Cerebellum (tissue), 4 donors: ENCODE measurements at places on chromosomes 11 and 22. TPM values are rescaled to one million over a fixed set of nuclear protein-coding genes. Genes with fewer than 3 reads are reported as not detected.

- DNase-seq = no peak
These were observed 6.3 kb downstream of the MMP3 start for GRCh38 chr11:102837156-102837555.

GRCh38 chr11:131734871-131735270 lies 364.5 kb downstream of the NTM start:
- no peak for DNase-seq

GRCh38 chr11:77561257-77561656 lies 28.5 kb upstream of the AQP11 start:
- DNase-seq = no peak

GRCh38 chr11:66859686-66860448 lies 3.0 kb downstream of the LRFN4 start:
- DNase-seq = no peak

- DNase-seq = no peak
These were observed 16.5 kb downstream of the SGSM1 start for GRCh38 chr22:24822471-24822870.

GRCh38 chr11:14542324-14542723 lies 22.1 kb upstream of the PSMA1 start:
- no peak for DNase-seq

- peak; percentile 38 for DNase-seq
These were observed 3.9 kb downstream of the FDX1 start for GRCh38 chr11:110433393-110434333.

DNA sequence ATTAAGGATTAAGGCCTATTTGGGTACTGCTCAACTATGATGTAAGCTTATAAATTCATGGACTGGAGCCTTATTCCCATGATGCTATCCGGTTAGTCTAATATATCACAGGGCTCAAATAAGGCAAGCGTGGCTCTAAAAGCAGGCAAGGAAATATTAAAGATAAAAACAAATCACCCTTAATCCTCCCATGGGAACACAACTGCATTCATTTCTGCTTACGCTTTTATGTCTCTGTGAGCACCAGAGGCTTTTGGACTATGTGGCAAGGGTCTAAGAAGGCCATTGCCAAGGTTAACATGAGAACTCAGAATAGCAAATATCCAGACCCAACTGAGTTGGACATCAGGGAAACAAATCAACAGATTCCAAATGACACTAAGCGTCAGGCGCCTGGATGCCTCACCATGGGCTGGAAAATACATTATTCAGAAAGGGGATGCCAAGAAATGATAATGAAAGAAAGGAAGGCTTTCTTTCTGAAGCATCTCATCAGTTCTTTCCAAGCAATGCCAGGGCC lies 138.1 kb downstream of the SLC1A2 start:
- no peak for DNase-seq

DNA sequence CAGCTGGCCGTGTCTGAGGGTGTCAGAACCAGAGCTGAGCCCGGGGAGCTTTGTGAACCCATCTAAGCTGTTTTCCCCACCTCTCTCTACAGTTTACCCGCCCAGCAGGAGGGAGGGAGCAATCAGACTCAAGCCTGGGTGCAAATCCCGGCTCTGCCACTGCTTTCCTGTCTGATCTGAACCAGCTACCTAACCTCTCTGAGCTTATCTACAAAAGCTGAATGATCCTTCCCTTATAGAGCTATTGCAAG lies 252 bp downstream of the APOL2 start:
- DNase-seq = peak; percentile 9

DNA sequence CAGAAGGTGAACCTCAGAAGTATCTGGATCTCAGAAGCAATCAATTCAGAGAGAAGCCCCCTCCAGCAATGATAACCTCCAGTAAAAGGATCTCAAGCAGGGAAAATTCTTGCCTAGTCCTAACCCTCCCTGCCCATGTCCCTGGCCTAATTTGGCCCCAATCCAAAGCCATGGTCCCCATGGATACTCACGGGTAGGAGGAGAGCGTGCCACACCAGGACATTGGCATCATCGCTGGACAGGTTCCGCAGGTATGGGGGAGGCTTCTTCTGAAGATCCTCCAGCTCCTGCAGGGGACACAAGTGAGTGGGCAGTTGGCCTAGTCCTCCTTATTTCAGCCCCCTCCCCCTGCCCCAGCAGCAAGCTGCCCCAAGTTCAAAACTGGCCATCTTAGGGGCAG lies 7.3 kb downstream of the UBE2L6 start:
- no peak for DNase-seq

DNA sequence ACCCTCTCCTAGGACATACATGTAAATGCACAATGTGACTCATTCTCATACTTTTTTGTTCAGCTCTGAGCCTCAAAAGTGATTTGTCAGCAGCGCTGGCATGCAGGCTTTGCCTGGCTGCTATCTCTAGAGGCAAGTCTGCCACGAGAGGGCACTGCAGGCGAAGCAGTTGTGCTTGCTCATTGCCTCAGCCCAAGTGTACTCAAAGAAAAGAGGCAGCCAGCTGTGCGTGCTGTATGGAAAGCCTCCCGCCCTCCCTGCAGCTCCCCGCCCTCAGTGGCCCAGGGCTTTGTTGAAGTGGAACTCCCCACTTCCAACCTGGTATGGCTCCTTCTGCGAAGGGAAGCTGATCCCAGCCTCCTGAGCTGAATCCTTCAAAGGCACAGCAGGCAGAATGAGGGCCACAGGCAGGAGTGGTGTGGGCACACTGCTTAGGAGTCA lies 16.3 kb downstream of the SDHAF2 start:
- DNase-seq = peak; percentile 70

DNA sequence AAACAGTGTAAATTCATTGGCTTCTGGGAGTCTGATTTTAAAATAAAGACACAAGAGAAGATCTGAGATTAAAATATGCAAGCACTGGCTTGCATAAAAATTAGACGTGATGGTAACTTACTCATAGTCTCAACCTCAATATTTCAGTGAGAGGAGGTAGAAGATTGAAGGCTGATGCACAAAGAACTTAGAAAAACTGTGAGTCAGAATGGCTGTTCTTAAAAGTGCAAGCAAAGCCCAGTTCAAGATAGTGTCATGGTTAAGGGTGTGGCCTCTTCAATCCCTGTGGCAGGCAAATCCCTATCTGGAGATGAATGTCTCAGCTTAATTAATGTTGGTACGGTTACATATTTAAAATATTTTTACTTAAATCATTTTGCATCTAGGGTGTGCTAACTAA lies 33.6 kb upstream of the FIBIN start:
- DNase-seq = no peak

- DNase-seq = no peak
These were observed 35.9 kb downstream of the PIK3C2A start for GRCh38 chr11:17171916-17172315.

GRCh38 chr11:33919645-33920044 lies 27.8 kb upstream of the LMO2 start:
- no peak for DNase-seq

DNA sequence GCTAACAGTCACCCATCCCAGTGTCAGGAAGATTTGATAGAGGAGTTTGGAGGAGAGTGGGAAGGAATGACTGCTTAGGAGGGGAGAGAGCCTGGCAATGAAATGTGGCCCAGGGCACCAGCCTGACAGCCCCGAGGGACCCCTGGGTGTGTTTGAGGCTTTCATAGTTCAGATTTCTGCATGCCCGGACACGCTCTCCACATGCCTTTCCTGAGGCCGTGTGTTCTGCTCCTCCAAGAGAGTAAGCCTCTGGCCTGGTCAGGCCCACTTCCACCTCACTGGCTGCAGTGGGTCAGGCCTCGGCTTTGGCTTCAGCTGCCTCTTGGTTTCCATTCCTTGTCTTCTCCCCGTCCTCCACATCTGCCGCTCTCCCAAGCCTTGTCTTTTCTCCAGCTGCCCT lies 78.4 kb downstream of the C22orf31 start:
- no peak for DNase-seq

GRCh38 chr11:2588809-2589537 lies 110.8 kb downstream of the KCNQ1OT1 start:
- DNase-seq = no peak

- no peak for DNase-seq
These were observed 234.7 kb upstream of the CCDC90B start for GRCh38 chr11:83520849-83521248.

DNA sequence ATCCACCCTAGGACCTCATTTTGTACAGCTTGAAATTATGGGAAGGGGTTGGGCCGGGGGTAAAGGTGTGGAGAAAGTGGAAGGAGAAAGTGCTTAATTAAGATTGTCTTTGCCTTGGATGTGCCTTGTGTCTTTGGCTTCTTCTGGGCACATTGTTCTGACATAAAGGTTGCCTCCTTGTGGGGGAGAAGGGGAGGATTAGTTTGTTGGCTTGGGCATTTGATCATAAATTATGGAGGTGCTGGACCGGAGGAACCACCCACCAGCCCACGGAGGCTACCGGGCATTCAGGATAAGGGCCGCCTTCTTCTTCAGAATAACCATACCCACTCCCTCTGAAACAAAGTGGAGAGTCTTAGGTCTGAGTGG lies 1.3 kb downstream of the PAFAH1B2 start:
- peak; percentile 15 for DNase-seq

GRCh38 chr11:122207505-122207904 lies 91.5 kb upstream of the BLID start:
- DNase-seq = no peak

DNA sequence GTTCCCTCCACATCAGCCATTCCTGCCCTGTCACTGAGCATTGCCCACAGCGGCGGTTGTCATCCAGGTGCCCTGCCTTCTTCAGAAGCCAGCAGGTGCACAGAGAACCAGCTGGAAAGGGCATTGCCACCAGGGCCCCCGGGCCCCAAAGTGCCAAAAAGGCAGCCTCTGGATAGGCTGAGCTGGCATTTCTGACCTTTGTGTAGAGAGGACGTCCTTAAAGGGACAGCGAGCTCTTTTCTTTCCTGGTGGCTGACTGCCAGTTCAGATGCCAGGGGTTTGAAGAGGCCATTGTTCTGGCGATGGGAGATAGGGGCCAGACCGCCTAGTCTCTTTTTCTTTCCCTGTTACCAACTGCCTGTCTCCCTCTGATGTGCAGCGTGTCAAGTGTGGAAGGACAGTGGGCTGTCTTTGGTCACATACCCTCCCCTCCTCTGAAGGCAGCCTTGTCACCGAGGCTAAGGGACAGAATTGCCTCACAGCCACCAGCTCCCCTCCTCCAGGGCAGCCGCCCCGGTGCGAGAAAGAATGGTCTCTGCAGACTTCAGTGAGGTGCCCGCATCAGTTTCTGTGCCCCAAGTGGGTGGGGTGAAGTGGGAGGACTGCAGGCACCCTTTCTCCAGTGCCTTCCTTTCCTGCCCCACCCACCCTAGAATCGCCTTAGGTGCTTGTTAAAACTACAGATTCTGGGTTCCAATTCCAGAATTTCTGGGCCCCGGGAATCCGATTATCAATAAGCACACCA lies 109.6 kb downstream of the SCN3B start:
- no peak for DNase-seq

DNA sequence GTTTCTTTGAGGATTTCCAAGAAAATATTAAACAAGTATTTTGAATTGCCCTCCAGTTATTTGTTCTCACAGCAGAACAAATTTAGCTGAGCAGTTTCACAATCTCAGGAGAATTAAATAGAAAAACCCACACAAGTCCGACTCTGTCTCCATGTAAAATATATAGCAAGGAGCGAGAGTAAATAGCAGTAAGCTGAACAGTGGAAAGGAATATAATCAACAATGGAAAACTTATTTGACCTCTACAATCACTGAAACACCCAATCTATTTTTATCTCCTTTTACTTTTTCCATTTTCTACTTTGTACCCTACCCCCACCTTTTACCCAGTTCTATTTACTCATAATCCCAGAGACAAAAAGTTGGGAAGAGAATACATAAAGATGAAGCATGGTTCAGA lies 34.4 kb downstream of the NARS2 start:
- DNase-seq = no peak

DNA sequence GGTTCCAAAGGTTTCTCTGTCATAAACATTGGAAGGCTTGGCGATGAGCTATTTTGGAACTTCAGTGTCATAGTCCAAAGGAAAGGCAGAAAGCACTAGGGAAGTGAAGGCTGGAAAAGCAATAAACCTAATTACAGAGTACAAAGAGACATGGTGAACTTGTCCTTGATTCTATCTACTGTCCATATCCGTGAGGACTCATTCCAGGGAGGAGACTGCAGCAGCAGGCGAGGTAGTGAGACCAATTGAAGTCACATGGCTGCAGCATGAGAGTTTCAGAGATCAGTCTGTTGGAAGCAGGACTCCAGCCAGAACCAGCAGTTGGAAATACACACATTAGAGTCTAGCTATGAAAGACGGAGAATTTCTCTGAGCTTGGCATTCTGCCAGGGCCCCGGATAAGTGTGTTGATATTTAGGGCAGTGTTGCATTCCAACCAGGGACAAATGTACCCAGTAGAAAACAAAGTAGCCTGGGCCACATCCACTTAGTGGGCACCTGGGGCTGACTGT lies 54.1 kb upstream of the ARHGAP42 start:
- peak; percentile 45 for DNase-seq

DNA sequence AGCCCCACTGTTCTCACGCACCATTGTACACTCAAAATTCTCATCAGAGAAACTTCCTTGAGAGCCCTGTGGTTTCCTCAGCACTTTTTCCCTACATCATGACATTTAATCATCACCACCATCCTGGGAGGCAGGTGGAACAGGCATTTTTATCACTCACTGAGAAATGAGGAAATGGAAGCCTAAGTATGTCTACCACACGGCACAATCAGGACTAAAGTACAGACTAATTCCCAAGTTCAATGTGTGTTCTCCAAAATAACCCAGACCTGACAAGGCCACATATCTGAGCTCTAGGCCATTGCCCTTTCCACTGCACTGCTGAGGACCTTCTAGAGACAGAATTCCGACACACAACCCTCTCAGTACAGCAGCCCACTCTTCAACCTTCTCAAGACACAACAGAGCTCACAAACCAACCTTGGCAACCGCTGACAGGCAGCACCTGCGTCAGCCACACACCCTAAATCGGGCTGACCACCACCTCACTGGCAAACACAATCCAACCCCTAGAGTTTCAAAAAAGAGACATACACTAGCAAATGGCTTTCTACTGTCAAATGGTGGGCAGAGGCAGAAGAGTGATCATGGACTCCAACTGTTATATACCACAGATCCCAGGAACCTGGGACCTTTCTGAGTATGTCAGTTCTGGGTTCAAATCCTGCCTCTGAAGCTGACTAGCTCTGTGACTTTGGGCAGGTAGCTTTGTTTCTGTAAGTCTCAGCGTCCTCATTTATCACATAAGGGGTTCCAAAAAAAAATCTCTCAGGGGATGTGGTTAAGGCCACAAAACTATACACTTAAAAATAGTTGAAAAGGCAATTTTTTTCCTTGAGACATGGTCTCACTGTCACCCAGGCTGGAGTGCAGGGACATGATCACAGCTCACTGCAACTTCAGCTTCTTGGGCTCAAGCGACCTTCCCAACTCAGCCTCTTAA lies 16.3 kb downstream of the SMCO4 start:
- no peak for DNase-seq

Gene XKR3
- total RNA-seq = not detected

Gene POU2AF2
- total RNA-seq = not detected

Gene TRIM51
- not detected for total RNA-seq

Gene OR51B5
- 1.6 TPM for total RNA-seq

Gene FIBIN
- 13.4 TPM for total RNA-seq

Gene P2RY6
- 0.27 TPM for total RNA-seq

Gene TSPAN18
- total RNA-seq = 31.9 TPM

Gene GP1BB
- 13.7 TPM for total RNA-seq

Gene OR51B2
- total RNA-seq = 1.2 TPM
